ENCODE measurements at places on chromosomes 5 and 9.

- DNase-seq, result no peak
These were observed 45.0 kb downstream of the TENT4A start for GRCh38 chr5:6758236-6758635.

DNA sequence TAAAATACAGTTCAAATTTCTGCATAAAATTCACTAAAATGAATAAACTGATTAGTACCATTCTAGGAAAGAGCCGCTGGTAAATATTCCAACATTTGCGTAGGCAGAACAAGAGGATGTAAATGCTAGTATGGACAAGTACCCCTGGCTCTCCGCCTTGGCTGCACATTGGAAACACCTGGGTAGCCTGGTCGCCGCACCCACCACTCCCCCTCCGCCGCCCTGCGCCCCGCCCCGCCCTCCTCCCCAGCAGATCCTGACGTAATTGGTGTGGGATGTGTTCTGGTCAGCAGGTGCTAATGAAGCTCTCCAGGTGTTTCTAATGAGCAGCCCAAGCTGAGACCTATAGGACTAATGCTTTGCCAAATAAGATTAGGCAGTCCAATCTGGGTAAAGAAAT is 225.7 kb downstream of the FRMD3 start:
- DNase-seq, result peak; percentile 95

DNA sequence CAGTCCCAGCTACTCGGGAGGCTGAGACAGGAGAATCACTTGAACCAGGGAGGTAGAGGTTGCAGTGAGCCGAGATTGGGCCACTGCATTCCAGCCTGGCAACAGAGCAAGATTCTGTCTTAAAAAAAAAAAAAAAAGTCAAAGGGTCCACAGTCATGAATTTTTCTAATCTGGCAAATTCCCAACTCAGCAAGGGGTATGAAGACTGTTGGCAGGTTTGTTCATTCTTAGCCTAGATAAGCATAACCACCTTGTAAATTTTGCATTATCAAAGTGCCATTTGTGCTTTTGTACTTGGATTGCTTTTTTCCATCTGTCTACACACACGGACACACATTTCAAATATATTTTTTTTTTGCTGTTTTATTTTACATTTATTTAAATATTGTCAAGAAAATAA is 299.8 kb upstream of the NUDT12 start:
- DNase-seq, result no peak

GRCh38 chr5:39424736-39425637 is at the start of gene DAB2:
Gene DAB2, minus strand, starts transcription at chr5:39424980. Its CDS starts 30,660 bp downstream, at chr5:39394320.
- DNase-seq, result peak; percentile 58

DNA sequence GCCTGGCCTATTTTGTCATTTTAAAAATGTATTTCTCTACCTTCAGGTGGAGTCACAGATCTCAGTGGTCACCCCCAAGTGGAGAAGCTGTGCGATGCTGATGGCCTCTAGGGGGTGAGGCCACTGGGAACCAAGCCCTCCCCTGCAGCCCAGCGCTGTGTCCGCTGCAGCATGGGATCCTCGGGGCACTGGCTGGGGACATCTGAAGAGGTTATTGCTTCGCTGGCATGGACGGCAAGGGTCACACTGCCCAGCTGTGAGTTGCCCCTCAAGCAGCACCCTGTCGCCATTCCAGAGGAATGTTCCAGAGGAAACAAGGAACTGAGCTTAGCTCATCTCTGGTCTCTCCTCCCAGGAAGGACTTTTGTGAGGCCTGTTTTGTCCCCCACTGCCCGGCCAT is 119.6 kb upstream of the S1PR3 start:
- no peak for DNase-seq

GRCh38 chr5:125487231-125487630 is 740.8 kb upstream of the ZNF608 start:
- peak; percentile 62 for DNase-seq

DNA sequence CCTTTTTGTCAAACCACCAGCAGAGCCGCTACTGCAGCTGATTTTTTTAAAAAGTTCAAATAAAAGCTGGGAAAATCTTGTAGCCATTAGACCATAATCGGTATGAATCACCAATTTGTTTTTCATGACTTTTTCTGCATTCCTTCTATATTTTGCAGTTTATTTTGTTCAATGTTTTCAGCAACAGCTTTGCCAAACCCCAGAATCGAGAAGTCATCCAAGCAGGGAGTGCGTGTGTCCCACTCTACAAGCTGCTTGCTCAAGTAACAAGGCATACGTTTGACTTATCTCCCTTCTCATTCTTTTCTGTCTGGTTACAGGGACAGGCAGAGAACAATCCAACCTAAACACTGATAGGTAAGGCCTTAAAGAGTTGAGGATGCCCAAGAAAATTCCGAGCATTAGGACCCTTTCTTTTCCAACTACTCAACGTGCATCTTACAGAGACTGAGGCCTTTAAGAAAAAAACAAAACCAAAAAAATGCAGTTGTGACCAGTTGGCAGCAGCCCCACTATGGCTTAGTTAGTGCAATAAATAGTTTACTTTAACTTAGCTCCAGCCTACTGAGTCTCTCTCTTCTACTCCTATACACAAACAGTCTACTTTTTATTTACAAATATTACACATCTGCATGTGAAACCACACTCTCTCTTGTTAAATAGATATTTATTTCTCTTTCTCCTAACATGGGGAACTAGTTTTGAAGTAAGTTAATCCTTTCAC is 134.7 kb upstream of the SLIT3 start:
- no peak for DNase-seq

DNA sequence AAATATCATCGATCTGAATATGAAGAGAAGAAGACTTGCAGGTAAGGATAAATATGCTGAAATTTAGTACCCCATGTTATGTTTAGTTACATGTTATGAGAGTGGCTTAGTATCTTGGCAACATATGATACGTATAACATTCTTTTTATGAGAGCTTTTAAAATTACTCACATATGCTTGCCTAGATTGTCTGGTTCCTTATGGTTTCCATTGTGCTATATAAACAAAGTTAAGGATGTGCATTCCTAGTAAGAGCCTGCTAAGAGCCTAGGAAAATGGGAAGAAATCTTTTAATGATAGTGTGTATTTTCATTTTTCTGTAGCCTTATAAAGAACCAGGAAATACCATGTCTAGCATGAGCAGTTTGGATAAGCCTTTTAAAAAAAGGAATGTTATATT is 112.0 kb upstream of the KCNN2 start:
- DNase-seq, result no peak

GRCh38 chr5:115193295-115193694 is 23.6 kb upstream of the TRIM36 start:
- DNase-seq, result no peak

- DNase-seq, result no peak
These were observed 37.2 kb upstream of the CEP72 start for GRCh38 chr5:574906-575305.

GRCh38 chr5:60541980-60542379 is 158.0 kb downstream of the DEPDC1B start:
- no peak for DNase-seq

- peak; percentile 85 for DNase-seq
These were observed 16.4 kb downstream of the RETREG1 start for GRCh38 chr5:16600397-16600796.

GRCh38 chr5:160787240-160787639 is 64.8 kb downstream of the ATP10B start:
- DNase-seq, result peak; percentile 89

GRCh38 chr5:59161221-59162105 is 578.6 kb downstream of the RAB3C start:
- no peak for DNase-seq

- DNase-seq, result peak; percentile 29
These were observed 6.3 kb upstream of the ATG10 start for GRCh38 chr5:81965524-81965923.

GRCh38 chr5:31786090-31786631 is 147.2 kb downstream of the PDZD2 start:
- DNase-seq, result no peak

GRCh38 chr5:15550502-15551112 is 50.6 kb downstream of the FBXL7 start:
- no peak for DNase-seq

DNA sequence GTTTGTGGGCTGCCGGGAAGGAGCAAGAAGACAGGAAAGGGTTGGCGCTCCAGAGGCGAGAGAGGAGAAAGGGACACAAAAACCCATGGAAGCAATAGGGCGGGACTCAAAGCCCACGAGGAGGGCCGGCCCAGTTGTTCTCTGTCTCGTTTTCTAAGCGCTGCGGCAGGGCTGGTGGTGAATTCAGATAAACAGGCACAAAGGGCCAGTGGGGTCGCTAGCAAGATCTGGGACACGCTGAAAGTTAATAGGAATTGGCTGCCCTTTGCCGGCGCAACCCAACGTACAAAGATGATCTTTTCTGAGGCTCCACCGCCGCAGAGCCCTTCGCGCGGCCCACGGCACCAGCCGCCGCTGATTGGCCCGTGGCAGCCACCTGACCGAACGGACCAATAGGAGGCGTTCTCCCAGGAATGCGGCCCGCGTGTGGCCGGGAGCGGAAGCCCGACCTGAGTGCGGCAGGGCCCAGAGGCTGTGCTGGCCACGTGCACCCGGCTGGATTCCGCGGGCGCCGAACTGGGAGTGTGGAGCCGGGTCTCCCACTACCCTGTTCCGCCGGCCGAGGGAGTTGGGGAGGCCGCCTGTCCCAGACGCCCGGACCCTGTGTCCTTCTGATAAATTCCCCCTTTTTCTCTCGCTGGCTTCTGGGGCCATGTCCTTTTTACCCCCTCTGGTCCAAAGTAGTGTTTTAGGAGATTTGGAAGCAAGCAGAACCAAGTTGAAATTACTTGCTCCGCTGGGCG is 16.8 kb upstream of the NSD1 start:
- no peak for DNase-seq
